ENCODE measurements at places on chromosomes 4 and X. TPM values are rescaled to one million over a fixed set of nuclear protein-coding genes. Genes with fewer than 3 reads are reported as not detected.

DNA sequence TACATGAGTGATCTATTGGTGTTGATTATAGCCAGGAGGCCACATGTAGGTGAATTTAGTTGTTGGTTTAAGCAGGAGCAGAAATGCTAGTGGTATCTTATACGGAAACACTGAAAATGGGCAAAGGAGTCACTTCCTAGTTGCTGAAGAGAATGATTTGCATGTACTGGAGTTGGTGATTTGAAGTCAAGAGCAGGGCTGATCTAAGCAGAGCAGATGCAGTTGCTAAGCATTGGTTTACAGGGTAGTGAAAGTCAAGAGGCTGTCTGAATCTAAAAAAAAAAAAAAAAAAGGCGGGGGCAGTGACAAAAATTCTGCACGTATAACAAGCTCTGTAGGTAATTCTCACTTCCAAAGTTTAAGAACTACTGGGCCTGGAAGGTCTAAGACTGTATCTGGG lies 90.4 kb upstream of the HPRT1 start:
- DNase-seq: no peak

Gene TMEM154
- 0.32 TPM for polyA plus RNA-seq

DNA sequence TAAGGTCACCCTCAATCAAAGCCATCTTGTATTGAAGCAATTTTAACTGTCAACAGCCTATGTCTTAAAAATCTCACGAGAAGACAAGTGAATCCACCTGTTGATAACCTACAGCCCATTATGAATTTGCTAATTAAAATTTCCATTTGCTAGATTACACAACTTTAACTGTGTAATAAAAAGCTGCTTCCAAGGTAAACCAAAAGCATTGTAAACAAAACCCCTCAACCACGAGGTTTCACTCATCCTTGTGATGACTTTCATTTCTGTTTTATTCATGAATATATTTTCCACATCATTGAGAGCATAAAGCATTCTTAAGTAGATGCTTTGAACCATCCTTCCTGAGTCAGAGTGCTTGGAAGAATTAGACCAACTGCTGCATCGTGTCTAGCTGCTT lies 217.5 kb upstream of the GYPA start:
- no peak for DNase-seq

DNA sequence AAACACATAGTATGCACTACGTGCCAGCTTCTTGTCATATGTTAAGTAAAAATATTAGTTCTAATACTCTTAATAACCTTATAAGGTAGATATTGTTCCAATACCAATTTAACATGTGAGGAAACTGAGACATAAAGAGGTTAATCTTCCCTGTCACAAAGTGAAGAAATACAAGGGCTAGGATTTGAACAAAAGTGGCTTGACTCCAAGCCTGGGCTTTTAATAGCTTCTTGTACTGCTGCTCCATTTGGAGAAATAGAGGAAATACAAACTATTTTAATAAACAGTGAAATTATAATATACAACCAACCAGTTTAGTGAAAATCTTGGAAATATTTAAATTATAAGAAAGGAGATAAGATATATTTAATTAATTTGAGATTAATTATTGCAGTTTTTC lies 33.2 kb downstream of the TLL1 start:
- DNase-seq: no peak

GRCh38 chr4:7244751-7245320 lies 52.5 kb downstream of the SORCS2 start:
- DNase-seq: no peak

Gene MAGEA11
- not detected for polyA plus RNA-seq

DNA sequence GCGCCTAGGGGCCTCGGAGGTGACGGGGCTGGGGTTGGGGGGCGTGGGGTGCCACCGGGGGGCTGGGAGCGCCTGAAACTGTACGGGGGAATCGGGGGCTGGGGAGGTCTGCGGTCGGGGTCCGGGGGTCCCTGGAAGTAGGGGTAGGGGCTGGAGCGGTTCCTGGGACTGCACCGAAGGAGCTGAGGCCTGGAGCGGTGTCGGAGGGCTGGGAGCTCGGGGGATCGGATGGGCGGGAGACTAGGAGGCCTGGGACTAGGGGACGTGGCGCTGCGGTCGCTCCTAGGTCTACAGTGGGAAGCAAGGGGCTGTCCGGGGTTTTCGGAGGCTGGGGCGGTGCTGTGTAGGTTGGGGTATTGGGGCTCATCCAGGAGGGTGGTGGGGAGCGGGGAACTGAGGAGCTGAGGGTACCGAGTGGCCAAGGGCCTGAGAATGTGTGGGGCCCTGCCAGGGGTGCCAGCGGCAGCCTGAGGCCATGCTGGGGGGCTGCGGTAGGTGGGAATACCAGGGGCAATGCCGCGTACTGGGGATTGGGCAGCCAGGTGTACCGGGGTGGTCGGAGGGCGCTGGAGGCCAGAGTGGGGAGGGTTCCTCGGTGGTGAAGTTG lies 562 bp downstream of the AKAP17A start:
- DNase-seq: no peak

- no peak for DNase-seq
Measured at GRCh38 chrX:15719324-15719968, 18.6 kb upstream of the CA5B start.

GRCh38 chrX:72308566-72309296 lies 3.0 kb upstream of the CITED1 start:
- peak; percentile 48 for DNase-seq

Gene TMEM255A
- 0.08 TPM for polyA plus RNA-seq

Data from liver (tissue), 10 donors.